Stimulated activated CD8-positive, alpha-beta memory T cell treated with anti-CD3 and anti-CD28 coated beads, Interleukin-7, amount 100 ng/mL, for 4 hours (primary cell): ENCODE measurements at places on chromosomes 4 and X.

DNA sequence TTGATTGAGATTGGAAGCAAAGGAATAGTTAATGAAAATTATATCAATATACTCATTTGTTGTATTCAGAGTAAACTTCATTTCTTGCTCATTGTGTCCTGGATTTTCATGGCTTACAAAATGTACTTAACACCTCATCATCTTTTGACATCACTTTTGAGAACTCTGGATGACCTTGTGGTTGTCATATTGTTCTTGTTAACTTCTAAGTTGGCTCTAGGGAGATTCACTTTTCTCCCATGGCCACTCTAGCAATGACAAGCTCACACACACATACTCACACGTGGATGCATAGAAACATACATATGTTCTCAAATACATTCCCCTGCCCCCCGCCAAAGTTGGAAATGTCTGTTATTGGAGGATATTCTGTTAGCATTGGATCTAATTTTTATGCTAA, 15.3 kb downstream of the PHEX start:
- DNase-seq: no peak

DNA sequence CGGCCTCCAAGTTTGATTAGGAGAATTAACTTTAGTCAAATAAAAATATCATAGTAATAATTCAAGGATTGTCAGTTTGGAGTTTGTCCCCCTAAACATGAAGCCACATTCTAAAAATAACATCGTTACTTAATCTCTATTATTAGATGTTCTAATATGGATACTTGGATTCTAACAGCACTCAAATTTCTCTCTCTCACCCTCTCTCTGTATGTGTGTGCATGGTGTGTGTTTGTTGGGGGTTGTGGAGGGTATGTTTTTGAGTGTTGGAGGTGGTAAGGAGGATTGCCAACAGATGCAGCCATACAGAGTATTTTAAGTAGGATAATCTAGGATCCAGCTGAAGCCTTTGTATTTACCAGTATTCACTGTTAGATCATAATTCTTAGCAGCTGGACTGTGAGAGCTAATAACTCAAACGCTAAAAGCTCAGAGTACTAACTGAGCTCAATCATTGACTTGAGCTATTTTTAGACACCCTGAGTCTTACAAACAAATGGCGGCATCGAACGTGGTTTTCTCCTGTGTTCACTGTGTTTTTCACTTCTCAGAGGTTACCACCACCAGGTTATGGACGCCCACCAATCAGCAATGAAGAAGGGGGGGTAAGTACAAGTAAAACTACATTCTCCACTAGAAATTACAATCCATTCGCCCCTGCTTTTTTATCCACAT, 8.8 kb downstream of the ENAM start:
- no peak for DNase-seq

DNA sequence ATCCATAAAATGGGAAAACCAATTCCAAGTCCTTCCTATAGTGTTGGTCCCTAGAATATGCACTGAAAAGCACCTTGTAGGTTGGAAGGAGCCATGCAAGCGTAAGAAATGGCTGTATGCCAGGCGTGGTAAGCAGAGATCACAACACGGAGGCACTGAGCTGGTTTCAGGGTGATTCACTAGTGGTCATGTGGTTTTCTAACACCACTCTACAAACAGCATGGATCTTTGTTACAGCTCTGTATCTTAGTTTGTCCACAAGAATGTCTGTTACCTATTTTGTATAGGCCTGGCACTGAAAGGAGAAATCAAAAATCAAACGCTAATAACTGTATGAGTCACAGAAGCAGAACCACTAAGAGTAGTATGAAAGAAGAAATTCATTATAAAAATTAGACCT, 71.9 kb downstream of the MAGEB17 start:
- DNase-seq: no peak

- no peak for DNase-seq
Measured at GRCh38 chr4:118587946-118588345, 97.2 kb upstream of the METTL14 start.

DNA sequence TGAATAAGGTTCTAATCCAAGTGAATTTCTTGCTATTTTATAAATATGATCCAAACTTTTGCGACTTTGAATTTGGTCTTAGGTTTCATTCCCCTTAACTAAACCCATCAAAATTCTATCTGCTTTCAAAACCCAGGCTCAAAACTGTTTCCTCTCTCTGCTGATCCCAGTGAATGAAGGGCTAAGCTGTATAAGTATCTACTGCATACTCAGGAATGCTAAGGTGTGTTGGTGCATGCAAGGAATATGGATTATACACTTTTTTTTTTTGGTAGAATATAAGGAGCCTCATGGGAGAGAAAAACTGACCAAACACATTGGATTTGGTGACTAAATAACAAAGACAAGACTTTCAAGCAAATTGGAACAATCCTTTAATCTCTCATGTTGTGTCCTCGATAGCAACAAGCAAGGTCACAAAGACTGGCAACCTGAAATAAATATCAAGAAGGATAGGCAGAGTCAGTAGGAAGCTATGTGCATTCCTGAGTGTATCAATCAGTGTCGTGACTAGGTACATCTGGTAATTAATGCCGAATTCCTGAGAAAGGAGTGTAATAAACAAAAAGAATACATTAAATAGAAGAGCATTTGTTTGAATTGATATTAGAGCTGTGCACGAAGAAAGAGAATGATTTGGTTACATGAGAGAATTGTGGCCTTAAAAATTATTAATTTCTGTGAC, 74.3 kb upstream of the KCTD8 start:
- DNase-seq: no peak

DNA sequence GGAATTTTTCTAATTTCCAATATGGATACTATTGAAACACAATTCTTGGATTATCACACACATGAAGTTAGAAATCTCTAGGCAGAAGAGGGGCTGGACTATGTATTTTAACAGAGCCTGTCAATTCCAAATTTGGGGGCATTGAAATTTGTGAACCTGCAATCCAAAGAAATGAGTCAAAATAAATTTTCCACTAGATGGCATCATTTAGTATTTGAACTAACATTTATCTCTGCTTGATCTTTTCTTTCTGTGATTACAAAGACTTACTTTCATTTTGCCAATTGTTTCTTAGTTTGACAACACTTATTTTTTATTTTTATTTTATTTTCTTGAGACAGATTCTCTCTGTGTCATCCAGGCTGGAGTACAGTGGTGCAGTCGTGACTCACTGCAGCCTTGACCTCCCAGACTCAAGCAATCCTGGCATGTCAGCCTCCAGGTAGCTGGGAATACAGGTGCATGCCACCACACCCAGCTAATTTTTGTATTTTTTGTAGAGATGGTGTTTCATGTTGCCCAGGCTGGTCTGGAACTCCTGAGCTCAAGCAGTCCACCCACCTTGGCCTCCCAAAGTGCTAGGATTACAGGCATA, 2.7 kb upstream of the PYURF start:
- DNase-seq: no peak
